ENCODE measurements at places on chromosomes 1 and 21.

DNA sequence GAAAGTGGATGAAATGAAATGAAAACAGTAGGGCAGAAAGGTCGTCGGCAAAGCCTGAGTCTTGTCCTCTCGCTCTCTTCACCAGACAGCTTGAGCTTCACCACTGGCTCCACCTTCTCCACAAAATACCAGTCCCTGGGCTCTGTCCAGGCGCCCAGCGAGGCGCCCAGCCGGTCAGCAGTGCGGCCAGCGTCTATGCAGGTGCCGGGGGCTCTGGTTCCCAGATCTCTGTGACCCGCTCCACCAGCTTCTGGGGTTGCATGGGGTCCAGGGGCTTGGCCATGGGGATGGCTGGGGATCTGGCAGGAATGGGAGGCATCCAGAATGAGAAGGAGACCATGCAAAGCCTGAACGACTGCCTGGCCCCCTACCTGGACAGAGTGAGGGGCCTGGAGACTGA lies 600.5 kb upstream of the ZP4 start:
- no peak for DNase-seq

GRCh38 chr1:154760469-154760933 lies 109.6 kb downstream of the KCNN3 start:
- DNase-seq, result peak; percentile 76

GRCh38 chr1:208850442-208850841 lies 606.3 kb upstream of the PLXNA2 start:
- DNase-seq, result no peak

DNA sequence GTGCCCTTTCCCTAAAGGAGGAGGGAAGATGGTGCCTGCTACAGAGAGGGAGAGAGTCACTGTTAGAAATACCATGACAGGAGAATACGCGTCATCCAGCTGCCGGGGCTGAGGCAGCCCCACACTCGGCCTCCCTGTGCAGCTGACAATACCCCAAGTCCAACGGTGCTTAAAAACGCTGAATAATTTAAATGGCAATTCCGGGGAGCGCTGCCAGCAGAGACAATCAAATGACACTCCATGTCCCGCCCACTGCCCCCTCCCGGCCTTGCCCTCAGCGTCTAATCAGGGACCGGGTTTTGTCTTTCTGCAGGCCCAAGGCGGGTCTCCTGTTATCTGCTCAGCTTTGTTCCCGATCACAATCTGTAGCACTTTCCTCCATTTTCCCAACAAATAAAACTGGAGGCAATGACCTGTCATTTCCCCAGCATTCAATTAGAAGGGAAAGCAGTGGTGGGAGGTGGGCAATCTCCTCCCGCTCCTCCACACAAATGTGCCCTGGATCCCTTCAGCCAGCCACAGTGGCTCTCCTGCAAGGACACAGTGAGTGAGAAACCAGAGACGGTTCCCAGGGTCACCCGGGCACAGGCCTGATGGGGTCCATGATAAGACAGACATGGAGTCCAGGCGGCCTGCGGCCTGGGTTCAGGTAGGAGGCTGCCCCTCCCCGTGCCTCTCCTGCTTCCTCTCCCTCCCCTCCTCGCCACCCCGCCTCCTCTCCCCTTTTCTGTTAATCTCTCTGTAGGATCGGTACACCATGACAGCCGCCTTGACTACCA lies 42.7 kb upstream of the AJAP1 start:
- DNase-seq, result no peak

- DNase-seq, result no peak
Measured at GRCh38 chr1:193831465-193831864, 645.1 kb upstream of the B3GALT2 start.

- no peak for DNase-seq
Measured at GRCh38 chr1:205481629-205482151, 22.8 kb upstream of the CDK18 start.

GRCh38 chr1:44408632-44409602 lies 3.9 kb downstream of the RNF220 start:
- DNase-seq, result no peak

DNA sequence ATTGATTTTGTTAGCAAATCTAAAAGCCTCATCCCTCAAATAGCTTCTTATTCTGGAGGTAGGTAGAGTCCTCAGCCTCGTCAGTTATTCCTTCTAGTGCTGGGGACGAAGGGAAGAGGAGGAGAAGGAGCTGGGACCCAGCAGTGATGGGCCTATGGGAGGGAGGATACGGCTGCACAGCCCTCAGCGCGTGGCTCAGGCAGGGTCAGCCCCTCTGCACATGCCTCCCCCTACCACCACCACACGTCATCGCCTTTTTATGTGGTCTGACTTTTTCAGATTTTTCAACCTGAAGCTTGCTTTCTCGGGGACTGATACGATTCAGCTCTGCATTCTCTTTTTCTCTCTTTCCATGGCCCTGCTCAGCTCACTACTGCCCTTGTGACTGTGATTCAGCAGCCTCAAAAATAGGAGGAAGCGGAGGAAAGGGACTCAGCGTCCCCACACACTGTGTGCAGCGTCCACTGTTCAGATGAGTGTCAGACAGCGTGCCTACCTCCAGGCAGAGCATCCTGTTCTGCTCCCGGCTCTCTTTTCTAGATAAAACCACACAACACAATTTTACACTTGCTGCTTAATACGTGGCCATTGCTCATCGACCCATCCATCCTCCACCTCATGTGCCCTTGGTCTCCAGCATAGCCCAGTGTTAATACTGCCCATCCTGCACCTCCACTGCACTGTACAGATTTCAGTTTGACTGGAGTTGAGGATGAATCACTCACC lies 827 bp downstream of the OR2B11 start:
- no peak for DNase-seq

DNA sequence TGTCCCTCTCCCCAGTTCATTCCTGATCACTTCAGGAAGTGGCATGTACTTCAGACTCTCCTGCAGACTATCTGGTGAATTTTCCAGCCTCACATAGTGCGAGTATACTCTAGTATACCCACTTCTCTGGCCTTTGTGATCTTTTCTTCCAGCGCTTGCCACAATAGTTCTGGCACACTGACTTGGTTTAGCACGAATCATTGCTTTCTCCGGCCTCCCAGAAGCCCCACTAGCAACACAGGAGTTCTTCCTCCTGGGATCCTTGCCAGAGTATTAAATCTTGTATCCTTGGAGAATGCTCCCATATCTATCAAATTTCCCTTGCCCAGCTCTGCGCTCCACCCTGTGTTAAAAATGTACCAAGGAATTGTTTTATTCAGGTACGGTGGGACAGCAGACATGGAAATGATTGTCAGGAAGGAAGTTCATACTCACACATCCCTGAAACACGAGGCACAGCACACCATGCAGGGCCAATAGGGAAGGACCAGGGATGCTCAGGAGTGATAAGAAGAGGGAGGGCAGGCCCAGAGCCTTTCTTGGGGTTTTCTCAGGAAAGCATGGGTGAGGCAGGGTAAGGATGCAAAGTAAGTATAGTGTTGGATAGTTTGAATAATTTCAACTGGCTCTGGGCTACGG lies 136.7 kb downstream of the ADSS2 start:
- no peak for DNase-seq

- no peak for DNase-seq
Measured at GRCh38 chr1:16155537-16156410, at the start of gene EPHA2. EPHA2 (minus strand) TSS chr1:16156069; CDS start chr1:16155932, 137 bp downstream.

DNA sequence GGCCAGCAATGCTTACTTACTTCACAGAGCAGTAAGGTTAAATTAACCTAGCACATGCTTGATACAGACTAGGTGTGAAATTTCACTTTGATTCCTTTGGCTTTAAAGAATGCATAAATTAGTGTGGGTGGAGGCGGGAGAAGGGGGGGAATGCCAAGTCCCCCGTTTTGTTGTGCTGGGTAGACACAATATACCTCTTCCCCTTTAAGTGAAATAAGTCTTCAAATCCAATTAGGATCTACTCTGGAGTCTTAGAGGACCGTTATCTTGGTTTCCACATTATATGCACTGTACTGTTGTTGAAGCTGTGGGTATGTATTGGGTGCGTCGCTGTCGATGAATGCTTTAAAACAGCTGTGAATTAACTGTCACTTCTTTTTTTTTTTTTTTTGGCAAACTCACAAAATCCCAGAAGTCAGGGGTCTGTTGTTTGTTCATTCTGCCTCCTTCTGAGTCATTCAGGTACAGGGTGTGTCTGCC lies 1.6 kb upstream of the S1PR1 start:
- DNase-seq, result no peak

DNA sequence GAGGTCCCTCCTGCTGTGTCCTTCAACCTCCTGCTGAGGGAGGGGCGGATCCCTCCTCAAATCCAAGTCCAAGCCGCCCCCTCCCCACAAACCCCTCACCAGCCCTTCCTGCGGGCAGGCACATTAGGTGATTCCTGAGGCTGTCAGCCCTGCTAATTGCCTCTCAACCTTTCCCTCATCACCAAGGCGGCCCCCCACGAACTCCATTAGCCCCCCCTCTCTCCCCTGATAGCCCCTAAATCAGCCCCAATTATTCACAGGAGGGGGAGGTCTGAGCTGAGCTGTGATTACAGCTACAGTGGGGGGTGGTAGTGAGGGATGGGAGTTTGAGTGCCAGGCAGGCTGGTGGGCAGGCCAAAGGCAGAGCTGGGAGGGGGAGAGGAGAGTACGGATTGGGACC lies 5.8 kb upstream of the PEAR1 start:
- DNase-seq, result no peak

DNA sequence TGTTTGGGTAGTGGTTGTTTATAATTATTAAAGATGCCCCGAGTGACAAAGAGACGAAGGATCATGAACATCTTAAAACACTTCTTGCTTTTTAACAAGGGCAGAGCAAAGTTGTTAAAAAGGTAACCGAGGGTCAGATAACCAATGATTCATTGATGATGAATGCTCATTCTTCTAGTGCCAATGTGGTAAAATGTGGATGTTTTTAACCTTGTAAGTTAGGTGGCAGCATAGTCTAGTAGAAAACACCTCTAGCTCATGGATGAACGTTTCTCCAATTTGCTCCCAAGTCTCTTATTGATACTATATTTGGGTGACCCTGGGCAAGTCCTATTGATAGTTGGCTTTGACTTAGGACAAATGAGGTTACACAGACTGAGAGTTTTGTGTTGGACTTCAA lies 167.9 kb downstream of the KIF26B start:
- DNase-seq, result no peak

GRCh38 chr1:19234224-19234623 lies 17.1 kb downstream of the EMC1 start:
- DNase-seq, result no peak
